Cortex of kidney (tissue), 1 donor: ENCODE measurements at places on chromosomes 2 and 18.

DNA sequence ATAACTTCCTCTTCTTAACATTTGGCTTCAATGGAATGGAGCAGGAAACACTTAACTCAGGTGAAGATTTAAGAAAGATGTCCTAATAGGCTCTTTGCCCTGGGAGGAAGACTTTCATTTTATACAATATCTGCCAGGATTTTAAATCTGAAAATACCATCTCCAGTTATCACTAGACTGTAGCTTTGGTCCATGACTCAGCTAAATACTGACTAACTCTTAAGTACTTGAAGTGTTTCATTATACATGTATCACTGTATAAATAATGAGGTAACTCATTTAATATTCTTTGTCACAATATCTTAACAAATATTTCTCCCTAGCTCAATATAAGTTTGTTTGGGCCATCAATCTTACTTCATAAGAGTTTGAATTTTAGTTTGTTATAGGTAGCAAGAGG, 34.7 kb downstream of the RBKS start:
- no peak for DNase-seq

- no peak for DNase-seq
These were observed 400.5 kb upstream of the FSIP2 start for GRCh38 chr2:185338104-185338503.

DNA sequence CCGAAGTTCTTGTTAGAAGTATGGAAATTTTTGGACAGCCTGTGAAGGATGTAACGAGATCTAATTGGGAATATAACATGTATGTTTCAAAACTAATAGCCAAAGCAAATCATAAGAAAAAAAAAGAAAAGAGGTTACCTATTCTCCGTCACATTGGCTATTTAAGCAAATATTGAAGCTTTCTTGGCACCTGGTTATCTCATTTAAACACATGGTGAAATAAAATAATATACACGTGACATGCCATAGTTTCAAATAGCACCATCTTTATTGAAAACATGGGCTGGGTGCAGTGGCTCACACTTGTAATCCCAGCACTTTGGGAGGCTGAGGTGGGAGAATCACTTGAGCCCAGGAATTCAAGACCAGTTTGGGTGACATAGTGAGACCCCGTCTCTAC, 56.7 kb downstream of the ZEB2 start:
- DNase-seq = no peak

DNA sequence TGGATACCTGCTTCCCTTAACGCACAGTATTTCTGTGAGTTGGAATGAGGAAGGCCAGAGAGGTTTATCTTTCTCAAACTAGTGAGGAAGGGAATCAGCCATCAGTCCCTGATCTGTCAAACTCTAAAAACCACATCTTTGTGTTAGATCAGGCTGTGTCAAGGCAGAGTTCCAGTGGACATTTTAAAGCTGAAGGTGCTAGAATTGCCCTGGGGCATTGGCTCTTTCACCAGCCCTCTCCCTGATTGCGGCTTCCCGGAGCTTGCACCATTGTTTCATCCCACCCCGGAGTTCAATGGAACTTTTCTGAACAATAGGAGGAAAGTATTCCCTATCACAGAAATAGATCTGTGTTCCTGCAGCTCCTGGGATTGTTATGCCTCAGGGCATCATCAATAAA, 110.2 kb downstream of the RNF144A start:
- DNase-seq = no peak

DNA sequence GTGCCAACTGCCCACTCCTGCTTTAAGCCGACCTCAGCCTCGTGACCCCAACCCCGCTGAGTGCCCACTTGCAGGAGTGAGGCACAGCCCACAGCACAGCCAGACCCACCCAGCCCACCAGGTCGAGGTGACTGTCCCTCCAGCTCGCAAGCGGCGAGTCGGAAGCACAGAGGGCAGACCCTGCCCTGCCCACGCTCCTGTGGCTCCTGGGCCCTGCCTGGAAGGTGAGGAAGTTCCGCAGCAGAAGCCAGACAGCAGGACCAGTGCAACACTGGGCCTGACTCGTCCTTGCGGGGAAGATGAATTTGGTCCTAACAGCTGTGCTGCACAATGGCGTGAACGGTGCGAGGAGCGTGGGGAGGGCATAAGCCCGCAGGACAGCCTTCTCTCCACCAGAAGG, 9.9 kb downstream of the DTYMK start:
- no peak for DNase-seq

DNA sequence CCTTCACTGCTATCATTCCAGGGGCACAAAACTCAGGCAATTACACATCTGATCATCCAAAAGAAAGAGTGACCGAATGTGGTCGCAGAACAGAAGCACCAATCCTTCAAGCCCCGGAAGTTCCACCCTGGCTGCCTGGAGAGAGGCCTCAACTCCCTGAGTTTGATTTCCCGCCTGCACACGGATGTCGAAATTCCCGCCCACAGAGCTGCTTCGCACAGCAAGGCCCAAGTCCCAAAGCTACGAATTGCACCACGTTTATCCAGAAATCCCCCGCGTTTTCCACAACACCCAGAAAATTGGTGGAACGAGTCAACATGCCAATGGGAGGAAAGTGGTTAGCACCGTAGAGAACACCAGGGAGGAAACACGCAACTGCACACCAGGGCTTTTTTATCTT, 445.4 kb downstream of the EIPR1 start:
- DNase-seq = no peak

- DNase-seq = no peak
These were observed 404.8 kb downstream of the MBD2 start for GRCh38 chr18:53819671-53820070.

DNA sequence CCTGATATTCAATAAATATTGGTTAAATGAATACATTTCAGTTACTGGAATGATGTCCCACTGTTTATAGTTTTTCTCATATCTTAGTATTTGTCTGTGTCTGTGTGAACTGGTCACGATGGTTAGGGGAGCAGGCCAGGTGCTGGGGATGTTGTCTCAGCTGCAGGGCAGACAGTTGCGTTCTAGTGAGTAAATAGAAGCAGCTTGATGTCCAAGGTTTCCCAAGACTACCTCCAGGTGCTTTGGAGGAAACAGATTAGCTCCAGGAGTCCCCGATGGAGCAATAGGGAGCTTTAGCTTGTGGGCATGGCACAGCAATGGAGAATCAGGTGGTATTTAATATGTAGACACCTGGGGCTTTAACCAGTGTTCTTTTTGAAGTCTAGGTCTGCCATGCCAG, 75.5 kb downstream of the GULP1 start:
- no peak for DNase-seq

GRCh38 chr2:169007356-169007755, 23.8 kb downstream of the ABCB11 start:
- no peak for DNase-seq

DNA sequence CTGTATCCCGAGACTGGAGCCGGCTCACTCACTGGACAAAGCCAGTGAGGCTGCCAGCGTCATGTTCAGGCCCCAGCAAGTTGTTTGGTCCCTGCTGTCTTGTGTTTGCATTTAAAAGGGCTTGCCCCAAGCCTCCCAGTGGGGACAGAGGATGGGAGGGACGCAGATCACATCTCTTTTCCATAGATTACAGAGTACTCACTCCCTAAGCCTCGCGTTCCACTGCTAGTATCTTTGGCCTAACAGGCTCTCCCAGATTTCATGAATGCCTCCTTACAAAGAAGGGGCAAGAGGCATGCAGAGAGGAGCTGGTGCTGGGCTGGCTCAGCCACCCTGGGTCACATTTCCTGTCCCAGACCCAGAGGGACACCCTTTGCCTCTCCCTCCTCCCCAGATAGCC, 59.1 kb downstream of the CMPK2 start:
- DNase-seq = no peak

- DNase-seq = no peak
These were observed 34.9 kb downstream of the G6PC2 start for GRCh38 chr2:168935810-168936581.

- DNase-seq = no peak
These were observed 994.6 kb downstream of the SUCLG1 start for GRCh38 chr2:83464444-83464843.

- no peak for DNase-seq
These were observed 98.3 kb downstream of the PIK3C3 start for GRCh38 chr18:42053188-42053781.

GRCh38 chr2:122864728-122865127, 1109.3 kb downstream of the TSN start:
- DNase-seq = no peak

DNA sequence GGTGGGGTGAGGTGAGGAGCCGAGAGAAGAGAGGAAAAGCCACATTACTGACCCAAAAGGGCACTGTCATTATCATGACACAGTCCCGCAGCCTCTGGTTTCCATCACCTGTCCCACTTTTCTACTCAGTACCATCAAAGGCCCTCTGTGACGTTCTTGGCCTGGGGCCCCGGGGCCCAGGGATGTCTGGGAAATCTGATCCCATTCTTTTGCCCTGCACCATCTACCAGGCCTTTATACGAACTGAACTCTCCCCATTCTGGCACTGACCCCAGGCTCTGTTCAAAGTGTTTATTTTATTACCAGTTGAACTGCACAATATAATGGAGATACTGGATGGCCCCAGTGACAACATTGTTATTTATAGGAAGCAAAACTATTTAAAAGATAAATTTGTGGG, 89.1 kb downstream of the COL6A3 start:
- no peak for DNase-seq

GRCh38 chr18:23703057-23703986, 14.1 kb downstream of the LAMA3 start:
- DNase-seq = no peak

- DNase-seq = no peak
These were observed 58.1 kb downstream of the VIT start for GRCh38 chr2:36754578-36754977.

GRCh38 chr2:121960251-121960650, 204.8 kb downstream of the TSN start:
- no peak for DNase-seq

DNA sequence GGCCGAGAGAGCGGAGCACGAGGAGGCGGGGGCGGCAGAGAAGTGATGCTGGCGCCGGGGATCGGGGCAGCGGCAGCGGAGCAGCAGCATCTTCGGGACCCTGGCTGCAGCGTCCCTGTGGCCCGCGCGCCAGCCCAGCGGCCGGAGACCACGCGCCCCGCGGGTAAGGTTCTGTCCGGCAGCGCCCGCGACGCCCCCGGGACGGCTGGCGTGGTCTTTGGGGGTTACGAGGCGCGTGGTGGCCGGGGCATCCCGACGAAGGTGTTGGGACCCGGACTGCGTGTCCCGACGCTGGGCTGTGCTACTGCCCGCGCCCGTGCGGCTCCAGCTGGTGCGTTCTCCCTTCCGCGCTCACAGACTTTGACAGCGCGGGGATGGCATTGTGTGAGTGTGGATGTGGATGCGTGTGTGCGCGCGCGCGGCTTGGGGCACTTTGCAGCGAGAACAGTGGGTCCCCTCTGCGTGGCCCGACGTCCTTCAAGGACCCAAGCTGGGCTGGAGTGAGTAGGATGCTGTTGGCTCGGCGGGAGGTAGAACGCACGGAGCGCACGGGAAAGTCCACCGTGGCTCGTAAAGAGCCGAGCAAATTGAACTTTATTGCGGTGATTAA, 405.0 kb downstream of the XIRP2 start:
- no peak for DNase-seq

DNA sequence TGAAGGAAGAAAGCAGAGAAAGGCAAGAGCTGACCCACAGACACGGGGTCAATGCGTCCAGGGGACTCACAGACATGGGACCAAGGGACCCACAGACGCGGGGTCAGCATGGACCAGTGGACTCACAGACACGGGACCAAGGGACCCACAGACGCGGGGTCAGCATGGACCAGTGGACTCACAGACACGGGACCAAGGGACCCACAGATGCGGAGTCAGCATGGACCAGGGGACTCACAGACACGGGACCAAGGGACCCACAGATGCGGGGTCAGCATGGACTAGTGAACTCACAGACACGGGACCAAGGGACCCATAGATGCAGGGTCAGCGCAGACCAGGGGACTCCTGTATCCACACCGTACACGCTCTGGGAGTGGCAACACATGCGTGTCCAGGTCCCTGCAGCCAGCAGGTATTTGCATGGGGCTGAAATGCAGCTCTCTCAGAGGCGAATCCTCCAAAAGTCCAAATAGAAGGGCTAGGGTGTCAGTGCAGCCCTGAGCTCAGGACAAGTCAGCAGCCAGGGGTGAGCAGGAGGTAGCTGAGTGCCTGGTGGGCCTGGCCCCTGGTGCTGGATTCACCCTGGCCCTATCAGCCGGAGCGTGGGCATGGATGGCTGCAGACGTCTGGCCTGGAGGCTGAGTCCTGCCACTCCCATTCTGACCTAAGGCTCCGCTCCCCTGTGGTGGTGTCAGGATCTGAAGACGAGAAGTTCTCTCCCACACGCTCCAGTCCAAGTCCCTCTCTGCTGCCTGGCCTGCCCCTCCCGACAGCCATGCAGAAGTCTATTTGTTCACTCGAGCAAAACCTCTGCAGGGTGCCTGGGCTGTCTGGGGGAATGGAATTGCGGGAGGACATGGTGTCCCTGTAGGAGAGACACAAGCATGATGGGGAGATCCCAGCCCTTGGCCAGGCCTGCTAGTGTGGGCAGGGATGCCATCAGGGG, 28.5 kb downstream of the TMEM18 start:
- DNase-seq = no peak

DNA sequence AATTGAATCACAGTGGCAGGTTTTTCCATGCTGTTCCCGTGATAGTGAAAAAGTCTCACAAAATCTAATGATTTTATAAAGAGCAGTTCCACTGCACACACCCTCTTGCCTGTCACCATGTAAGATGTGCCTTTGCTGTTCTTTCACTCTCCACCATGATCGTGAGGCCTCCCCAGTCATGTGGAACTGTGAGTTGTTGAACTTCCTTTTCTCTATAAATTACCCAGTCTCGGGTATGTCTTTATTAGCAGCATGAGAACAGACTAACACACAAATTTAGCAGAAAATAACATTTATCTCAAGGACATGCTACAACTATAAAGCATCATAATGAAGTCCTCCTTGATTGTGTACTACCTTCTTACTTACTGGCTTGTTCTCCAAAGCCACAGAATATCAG, 1526.0 kb downstream of the LRP1B start:
- no peak for DNase-seq

GRCh38 chr2:11907190-11907589, 160.8 kb downstream of the LPIN1 start:
- no peak for DNase-seq

- no peak for DNase-seq
These were observed 8.9 kb downstream of the ADAM23 start for GRCh38 chr2:206452242-206452641.

GRCh38 chr2:236061899-236062298, 106.3 kb downstream of the GBX2 start:
- DNase-seq = no peak

GRCh38 chr2:227248876-227249275, 76.2 kb upstream of the MFF start:
- no peak for DNase-seq

- DNase-seq = no peak
These were observed 29.0 kb upstream of the CNGA3 start for GRCh38 chr2:98317214-98317613.

DNA sequence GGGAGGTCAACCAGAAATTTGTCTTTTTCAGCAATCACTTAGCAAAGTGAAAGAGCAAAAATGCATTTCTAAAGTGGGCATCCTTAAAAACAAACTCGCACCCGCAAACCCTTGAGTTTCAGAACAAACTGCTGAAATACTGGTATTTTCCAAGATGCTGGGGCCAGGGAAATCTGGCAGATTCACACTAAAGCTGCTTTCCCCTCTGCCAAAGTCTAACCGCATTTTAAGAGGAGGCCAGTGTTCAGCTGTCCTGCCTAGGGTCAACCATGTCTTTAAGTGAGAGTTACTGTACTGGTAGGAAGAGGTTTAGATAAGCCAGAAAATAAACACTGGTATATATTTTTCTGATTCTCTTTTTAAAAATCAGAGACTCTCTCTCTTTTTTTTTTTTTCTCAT, 55.9 kb downstream of the ACVR1 start:
- DNase-seq = no peak
